ENCODE measurements at places on chromosomes 13 and 19.

GRCh38 chr19:39296055-39296645 lies at the start of gene IFNL1:
IFNL1 (plus strand) TSS chr19:39296407; CDS start chr19:39296422, 15 bp downstream.
- DNase-seq: no peak

DNA sequence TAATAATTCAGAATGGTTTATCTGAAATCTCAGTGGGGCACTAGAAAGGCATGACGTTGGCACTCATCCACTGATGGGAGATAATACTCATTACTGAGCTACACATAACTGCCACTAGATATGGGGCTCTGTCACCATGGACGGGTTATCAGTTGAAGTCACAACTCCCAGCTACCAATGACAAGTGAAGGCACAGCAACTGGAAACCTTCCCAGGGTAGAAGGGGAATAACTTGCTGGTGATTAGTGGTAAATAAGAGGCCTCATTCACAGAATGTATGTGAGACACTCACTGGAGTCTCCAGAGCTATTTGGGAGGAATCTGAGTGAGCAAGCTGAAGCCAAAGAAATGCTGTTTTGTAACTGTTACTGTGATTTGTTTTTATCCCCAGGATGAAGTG lies 249.6 kb downstream of the ENOX1 start:
- no peak for DNase-seq

DNA sequence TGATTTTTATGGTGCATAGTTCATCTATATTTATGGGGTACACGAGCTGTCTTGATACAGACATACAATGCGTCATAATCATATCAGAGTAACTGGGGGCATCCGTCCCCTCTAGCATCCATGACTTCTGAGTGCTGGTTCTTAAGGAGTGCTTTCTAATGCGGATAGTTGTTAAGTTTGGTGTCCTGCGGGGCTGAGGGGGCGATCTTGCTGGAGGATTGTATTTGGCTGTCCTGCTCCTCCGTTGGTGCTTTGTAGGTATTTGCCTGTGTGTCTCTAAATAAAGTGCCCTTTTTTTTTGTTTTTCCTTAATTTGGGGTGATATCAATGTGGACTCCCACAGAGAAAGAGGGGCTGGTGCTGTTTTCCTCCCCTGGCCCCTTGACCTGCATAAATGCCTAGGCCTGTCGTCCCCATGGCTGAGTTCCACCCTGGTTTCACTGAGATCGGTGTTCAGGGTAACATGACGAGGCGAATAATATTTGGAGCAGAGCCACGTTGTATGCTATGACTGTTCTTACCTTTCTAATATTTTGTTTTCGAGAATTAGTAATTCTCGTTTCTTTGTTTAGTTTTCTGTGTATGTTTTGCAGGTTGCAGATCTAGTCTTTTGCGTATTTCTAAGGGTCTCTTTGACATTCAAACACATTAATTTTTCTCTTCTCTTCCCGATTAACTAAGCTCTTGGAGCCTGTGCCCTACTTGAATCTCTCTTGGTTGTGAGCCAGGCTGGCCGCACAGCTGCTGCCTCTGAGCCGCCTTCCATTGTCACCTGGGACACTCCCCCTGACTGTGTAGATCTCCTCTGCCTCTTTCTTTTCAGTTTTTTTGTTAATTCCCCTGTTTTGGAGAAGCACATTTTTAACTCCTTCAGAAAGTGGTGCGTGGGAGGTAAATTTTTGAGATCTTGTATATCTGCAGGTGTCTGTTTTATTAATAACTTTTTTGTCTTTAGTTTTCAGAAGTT lies 100.3 kb downstream of the ARHGEF7 start:
- DNase-seq: peak; percentile 49

GRCh38 chr13:67855741-67856238 lies 625.7 kb upstream of the PCDH9 start:
- no peak for DNase-seq
